ENCODE measurements at places on chromosomes 3 and 15. TPM values are rescaled to one million over a fixed set of nuclear protein-coding genes. Genes with fewer than 3 reads are reported as not detected.

- DNase-seq: no peak
- H3K27me3 ChIP-seq: peaks cover 8% of the 10 kb centered on the region
- H3K27ac ChIP-seq: no peak overlapping the region
Measured at GRCh38 chr3:87229113-87229512, 2.0 kb downstream of the CHMP2B start.

- H3K27me3 ChIP-seq: no peaks in the 10 kb centered on the region
- H3K4me3 ChIP-seq: no peak overlapping the region
- H3K4me1 ChIP-seq: no peaks in the 10 kb centered on the region
- no peak overlapping the region for H3K27ac ChIP-seq
Measured at GRCh38 chr3:178059119-178059518, 477.1 kb upstream of the KCNMB2 start.

DNA sequence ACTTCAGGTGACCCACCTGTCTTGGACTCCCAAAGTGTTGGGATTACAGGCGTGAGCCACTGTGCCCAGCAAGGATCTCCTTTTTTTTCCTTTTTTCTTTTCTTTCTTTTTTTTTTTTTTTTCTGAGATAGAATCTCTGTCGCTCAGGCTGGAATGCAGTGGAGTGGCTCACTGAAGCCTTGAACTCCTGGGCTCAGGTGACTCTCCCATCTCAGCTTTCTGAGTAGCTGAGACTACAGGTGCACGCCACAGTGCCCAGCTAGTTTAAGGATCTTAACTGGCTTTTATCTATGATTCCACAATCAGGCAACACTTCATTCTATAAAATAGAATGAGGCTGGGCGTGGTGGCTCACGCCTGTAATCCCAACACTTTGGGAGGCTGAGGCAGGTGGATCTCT is 16.3 kb upstream of the NICN1 start:
- no peaks in the 10 kb centered on the region for H3K4me1 ChIP-seq
- no peak overlapping the region for H3K27ac ChIP-seq

DNA sequence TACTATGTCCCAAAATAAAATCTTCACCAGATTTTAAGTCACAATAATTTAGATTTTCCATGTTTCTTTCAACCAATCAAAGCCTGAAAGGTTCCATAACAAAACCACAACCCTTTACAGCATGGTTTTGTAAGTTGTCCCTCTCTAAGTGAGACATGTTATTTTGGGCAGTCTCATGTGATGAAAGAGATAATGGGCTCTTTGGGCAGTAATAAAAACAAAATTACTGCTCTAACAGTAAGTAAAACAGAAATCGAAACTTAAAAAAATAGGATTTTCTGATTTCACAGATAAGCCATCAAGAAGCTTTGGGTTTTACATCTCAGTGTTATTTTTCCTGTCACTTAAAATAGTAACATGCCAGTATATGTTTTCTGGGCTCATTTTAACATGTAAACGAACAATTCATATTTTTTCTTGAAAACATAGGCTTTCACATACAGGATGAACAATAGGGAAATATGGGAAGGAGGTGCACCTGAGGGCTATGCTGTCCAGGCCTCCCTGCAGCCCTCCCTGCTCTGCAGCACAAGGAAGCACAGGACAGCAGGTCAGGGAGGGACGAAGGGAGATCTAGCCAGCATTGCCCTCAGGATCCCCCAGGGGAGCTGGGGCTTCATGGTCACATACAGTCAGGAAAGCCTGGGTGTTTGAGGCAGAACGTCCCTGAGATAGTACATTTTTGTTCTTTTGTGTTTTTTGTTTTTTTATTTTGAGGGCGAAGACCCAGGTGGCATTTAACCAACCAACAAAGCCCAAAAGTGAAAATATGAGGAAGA is 157.4 kb downstream of the SHOX2 start:
- DNase-seq: no peak
- no peaks in the 10 kb centered on the region for H3K36me3 ChIP-seq
- no peaks in the 10 kb centered on the region for H3K4me1 ChIP-seq
- H3K27ac ChIP-seq: no peak overlapping the region

- peak overlapping the region; percentile 87 for H3K4me3 ChIP-seq
- no peaks in the 10 kb centered on the region for H3K27me3 ChIP-seq
- no peak for DNase-seq
- H3K27ac ChIP-seq: no peak overlapping the region
- H3K36me3 ChIP-seq: peaks cover 36% of the 10 kb centered on the region
Measured at GRCh38 chr3:126473292-126474168, 2.2 kb downstream of the ZXDC start.

- no peaks in the 10 kb centered on the region for H3K4me1 ChIP-seq
- H3K4me3 ChIP-seq: no peak overlapping the region
- no peak for DNase-seq
- H3K27me3 ChIP-seq: no peaks in the 10 kb centered on the region
- no peak overlapping the region for H3K27ac ChIP-seq
Measured at GRCh38 chr3:129199366-129199765, 15.7 kb upstream of the CNBP start.

DNA sequence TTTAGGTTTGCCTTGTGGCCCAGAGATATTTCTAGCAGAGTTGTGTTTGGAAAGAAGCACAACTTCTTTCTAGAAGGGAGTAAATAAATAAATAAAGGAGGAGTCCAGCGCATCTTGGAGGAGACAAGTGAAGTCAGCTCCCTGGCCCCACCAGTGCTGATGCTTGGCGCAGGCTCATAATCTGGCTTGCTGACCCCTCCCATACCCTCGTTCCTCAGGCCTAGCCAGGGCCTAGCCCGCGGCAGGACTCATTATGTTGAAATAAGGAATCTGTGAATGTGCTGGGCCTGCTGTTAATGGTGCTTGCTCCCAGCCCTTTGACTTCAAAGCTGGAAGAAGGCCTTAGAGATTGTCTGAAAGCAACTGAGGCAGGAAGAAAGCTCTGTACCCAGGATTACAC is 3.1 kb downstream of the ZNF710 start:
- peaks cover 3% of the 10 kb centered on the region for H3K36me3 ChIP-seq
- H3K27me3 ChIP-seq: no peaks in the 10 kb centered on the region
- no peak overlapping the region for H3K27ac ChIP-seq
- H3K4me3 ChIP-seq: peak overlapping the region; percentile 84
- peak; percentile 61 for DNase-seq
- peaks cover 25% of the 10 kb centered on the region for H3K4me1 ChIP-seq

DNA sequence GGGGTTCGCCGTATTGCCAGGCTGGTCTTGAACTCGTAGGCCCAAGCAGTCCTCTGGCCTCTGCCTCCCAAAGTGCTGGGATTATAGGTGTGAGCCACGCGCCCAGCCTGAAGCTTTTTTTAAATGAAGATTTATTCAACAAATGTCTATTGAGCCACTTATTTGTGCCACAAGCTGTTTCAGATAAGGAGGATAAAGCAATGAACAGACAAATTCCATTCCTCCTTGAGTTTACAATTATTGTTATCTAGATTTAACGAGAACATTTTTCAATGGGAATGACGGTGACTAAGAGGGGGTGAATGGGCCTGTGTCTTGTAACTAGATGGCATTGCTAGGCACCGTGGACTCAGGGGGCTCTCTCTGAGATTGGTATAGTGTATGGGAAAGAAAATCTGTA is 10.2 kb downstream of the PPARG start:
- no peak overlapping the region for H3K4me3 ChIP-seq
- no peaks in the 10 kb centered on the region for H3K4me1 ChIP-seq
- no peaks in the 10 kb centered on the region for H3K36me3 ChIP-seq
- no peaks in the 10 kb centered on the region for H3K27me3 ChIP-seq
- H3K27ac ChIP-seq: no peak overlapping the region

DNA sequence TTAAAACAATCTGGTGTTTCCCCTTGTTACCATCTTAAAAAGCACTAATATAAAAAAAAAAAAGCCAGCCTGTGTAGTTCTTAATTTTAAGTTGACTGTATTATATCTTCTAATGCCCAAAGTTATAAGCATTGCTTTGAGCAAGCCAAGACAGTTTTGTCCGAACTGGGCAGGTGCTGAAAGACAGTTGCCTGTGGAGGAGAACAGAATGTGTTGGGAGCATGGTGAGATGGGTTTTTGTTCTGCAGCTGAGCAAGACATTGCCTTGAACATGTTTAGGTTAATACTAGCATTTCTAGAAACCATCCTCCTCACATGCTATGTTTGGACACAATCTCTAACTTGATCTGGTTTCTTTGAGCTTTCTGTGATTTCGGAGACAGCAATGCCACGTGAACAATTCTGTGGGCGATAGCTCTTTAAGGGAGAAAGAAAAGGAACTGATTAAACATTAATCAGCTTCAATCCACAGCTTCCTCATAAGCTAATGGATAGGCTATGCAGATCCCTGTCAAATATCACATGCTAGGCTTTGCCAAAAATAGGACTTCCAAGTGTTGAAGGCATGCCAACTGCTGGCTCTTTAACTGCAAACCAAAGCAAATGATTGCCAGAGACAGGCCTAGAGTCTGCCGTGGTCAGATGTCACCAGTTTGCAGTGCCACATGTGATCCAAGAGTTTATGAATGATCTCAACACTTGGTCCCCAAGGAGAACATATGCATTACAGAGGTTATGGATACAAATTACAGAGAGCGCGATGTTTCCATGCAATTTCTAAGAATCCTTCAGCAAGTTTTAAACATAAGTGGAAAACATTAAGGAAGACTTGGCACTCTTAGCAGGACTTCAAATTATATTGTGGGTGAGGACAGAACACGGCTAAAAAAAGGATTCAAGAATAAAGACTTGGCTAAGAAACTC is 428.1 kb downstream of the ROBO2 start:
- no peak overlapping the region for H3K27ac ChIP-seq
- no peak overlapping the region for H3K4me3 ChIP-seq
- H3K4me1 ChIP-seq: no peaks in the 10 kb centered on the region
- no peaks in the 10 kb centered on the region for H3K27me3 ChIP-seq
- H3K36me3 ChIP-seq: no peaks in the 10 kb centered on the region
- no peak for DNase-seq

DNA sequence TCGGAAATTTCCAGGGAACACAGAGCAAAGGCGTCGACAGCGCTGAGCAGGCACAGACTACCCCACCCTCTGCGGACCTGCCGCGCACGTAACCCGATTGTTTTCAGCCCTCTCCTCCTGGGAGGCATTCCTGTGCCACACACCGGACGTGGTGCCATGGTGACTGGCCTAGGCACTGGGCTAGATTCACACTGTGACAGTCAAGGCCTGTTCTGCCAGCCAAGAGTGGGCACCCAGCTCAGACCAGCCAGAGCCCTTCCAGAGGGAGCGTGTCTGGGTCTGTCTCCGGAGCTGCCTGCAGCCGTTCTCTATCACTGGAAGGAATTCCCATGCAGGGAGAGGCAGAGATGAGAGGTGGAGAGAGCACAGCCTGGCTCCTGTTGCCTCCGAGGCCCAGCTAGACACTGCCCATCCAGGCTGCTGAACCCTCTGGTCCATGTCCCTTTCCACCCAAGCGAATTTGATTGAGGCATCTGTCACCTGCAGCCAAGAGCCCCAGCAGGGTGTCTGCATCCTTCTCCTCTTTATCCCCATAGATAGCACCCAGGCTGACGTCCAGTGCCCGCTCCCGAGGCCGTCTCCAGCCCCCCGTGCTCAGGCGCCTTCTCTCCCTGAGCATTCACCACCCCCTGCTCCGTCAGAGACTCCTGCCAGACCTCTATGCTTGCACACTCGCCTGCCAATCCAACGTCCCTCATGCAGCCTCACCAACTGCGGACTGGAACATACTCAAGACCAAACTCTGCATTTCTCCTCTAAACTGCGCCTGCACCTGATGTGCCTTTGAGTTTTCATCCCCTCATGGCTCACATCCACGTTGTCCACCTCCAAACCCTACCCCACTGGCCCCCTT is 267.5 kb downstream of the OCA2 start:
- no peaks in the 10 kb centered on the region for H3K36me3 ChIP-seq
- H3K4me3 ChIP-seq: no peak overlapping the region
- H3K4me1 ChIP-seq: no peaks in the 10 kb centered on the region
- no peak overlapping the region for H3K27ac ChIP-seq
- DNase-seq: peak; percentile 32

- H3K4me1 ChIP-seq: no peaks in the 10 kb centered on the region
- H3K27me3 ChIP-seq: peaks cover 16% of the 10 kb centered on the region
- H3K36me3 ChIP-seq: no peaks in the 10 kb centered on the region
Measured at GRCh38 chr3:158727206-158728060, 4.8 kb downstream of the RARRES1 start.

DNA sequence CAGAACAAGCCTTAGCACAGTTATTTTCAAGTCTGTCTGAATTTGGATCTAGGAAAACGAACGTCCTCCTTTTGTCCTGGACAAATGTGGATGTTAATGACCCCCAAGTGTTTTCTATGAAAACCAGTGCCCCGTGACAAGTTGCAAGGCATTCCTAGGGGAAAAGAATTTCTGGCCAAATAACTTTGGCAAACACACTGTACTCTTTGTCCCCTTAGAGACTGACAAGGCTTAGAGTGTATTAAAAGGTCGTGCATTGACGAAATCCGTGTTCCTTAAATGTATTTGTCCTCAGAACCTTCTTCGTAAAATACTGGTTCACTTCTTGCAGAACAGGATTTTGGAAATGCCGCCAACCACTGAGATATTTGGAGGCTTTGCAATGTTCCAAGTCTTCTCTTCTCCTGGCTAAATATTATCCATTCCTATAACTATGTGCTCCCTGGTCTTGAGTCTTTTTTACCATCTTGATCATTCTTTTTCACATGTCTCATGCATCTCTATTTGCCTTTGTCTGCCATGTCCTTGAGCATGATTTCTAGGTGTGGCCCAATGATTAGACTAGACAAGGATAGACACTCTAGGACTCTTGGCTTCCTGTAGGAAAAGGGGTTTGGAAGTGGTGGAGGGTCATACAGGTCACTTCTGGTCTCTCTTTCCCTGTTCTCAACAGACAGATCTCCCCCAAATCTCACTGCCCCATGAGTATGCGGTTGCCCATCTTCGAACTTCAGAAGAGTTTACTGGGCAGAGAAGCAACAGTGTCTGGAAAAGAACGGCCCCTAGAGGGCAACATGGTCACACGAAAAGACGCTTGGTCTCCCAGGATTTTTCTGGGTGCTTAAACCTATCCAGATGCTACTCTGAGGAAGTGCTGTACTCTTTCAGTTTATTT is 117.5 kb downstream of the EDEM1 start:
- no peak overlapping the region for H3K27ac ChIP-seq
- no peaks in the 10 kb centered on the region for H3K36me3 ChIP-seq
- no peaks in the 10 kb centered on the region for H3K27me3 ChIP-seq

Gene ERICH6
- total RNA-seq: not detected

Gene PAQR9
- 4.2 TPM for total RNA-seq

Gene NANOGP8
- 56.8 TPM for total RNA-seq

Gene MTFMT
- 17.8 TPM for total RNA-seq

Gene PSMD2
- 332 TPM for total RNA-seq

Data from endodermal cell (in vitro differentiated cells).